ENCODE measurements at places on chromosomes 3 and 15.

DNA sequence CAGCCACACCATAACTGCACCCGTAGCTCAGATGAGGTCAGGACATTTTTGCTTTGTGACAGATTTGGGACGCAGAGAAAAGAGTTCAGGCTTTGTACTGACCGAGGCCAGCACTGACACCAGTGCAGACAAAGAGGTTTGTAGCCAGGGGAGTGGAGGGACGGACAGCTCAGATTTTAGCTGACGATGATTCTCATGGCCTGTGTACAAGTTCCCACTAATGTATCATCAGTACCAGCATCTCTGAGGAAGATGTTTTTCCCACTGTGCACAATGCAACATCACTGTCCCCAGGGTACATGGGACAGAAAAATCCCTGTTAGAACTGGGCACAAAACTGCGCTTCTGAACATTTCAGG lies 112.7 kb downstream of the SLCO3A1 start:
- H3K4me1 ChIP-seq: peaks cover 3% of the 10 kb centered on the region
- no peak overlapping the region for H3K4me3 ChIP-seq
- no peak overlapping the region for H3K27ac ChIP-seq
- no peak for DNase-seq
- H3K36me3 ChIP-seq: no peaks in the 10 kb centered on the region

DNA sequence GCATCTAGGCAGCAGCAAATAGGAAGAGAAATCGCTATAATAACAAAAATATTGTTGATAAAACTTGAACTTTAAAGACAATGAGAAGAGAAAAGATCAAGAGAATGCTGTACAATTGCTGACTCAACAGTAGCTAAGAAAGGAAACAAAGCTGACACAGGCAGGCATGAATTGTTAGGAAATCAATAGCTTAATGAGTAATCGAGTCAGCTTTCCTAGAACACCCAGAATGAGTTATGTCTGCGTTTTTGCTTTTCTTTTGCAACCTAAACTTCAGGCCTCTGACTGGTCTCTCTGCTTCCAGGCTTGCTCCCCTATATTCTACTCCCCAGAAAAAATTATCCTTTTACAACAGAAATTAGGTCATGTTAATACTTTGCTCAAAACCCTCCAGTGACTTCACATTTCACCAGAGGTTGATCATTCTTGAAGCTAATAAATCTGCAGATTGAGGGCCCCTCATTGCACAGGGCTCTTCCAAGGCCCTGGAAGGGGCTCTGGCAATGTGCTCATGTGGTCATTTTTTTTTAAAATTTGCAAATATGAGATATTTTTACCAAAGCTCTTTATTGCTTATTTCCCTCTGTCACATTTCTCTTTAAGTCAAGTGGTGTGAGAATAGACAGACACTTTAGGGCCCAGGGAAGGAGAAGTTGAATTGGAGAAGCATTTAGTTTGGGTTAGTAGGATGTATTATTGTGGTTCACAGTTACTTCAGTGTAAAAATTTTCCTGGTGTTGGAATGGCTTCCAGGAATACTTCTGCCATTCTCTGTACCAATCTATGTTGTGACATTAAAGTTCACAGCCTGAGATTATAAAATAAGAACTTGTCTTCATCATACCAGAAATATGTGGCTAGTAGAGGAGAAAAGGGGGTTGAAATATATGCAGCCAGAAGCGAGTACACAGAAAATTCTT lies 116.3 kb downstream of the TMCO5A start:
- H3K36me3 ChIP-seq: no peaks in the 10 kb centered on the region
- H3K4me1 ChIP-seq: no peaks in the 10 kb centered on the region
- DNase-seq: peak; percentile 68
- H3K27me3 ChIP-seq: no peaks in the 10 kb centered on the region
- H3K27ac ChIP-seq: peak overlapping the region; percentile 59
- no peak overlapping the region for H3K4me3 ChIP-seq

- H3K4me3 ChIP-seq: no peak overlapping the region
- DNase-seq: no peak
- no peaks in the 10 kb centered on the region for H3K4me1 ChIP-seq
- H3K27me3 ChIP-seq: no peaks in the 10 kb centered on the region
- no peak overlapping the region for H3K27ac ChIP-seq
Observed at GRCh38 chr3:157354254-157354653, 82.4 kb upstream of the PTX3 start.

GRCh38 chr15:46552316-46552715 lies 917.5 kb downstream of the SQOR start:
- no peaks in the 10 kb centered on the region for H3K36me3 ChIP-seq
- H3K27ac ChIP-seq: no peak overlapping the region

- H3K27me3 ChIP-seq: no peaks in the 10 kb centered on the region
- no peak for DNase-seq
- peaks cover 5% of the 10 kb centered on the region for H3K4me1 ChIP-seq
- H3K27ac ChIP-seq: peak overlapping the region; percentile 21
- no peak overlapping the region for H3K4me3 ChIP-seq
Observed at GRCh38 chr3:125143982-125144652, 68.4 kb downstream of the SLC12A8 start.

DNA sequence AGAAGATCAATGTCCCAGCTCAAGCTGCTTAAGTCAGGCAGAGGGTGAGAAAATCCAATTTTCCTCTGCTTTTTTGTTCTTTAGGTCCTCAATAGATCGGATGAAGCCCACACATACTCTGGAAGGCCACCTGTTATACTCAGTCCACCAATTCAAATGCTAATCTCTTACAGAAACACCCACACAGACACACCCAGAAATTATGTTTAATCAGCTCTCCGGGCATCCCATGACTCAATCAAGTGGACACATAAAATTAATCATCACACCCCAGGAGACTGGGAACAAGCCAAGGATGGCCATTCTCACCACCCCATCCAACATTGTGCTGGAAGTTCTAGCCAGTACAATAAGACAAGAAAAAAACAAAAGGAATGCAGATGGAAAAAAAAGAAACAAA lies 67.8 kb upstream of the SLC24A5 start:
- H3K36me3 ChIP-seq: no peaks in the 10 kb centered on the region
- no peak overlapping the region for H3K4me3 ChIP-seq
- H3K27ac ChIP-seq: no peak overlapping the region
- no peaks in the 10 kb centered on the region for H3K4me1 ChIP-seq
- no peak for DNase-seq
- H3K27me3 ChIP-seq: no peaks in the 10 kb centered on the region

All from small intestine (tissue), 16 donors.